Left kidney (tissue), 8 donors: ENCODE measurements at places on chromosomes 4 and X.

DNA sequence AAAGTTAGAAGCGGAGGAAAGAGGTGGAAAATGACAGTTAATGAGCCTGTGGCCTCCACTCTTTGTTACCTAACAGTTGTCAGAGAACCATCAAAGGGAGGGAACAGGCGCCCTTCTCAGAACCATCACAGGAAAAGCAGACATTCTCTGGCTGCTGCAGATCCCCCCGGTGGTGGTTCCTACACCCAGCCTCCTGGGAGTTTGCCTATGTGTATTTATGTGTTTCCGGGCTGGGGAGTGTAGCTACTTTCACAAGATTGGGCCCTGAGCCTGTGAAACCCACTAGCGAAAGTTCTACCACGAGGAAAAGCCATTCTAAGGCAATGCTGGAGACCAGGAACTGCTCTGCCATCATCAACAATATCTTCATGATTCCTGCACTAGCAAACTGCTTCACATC, 52.7 kb upstream of the BCOR start:
- no peak for DNase-seq

DNA sequence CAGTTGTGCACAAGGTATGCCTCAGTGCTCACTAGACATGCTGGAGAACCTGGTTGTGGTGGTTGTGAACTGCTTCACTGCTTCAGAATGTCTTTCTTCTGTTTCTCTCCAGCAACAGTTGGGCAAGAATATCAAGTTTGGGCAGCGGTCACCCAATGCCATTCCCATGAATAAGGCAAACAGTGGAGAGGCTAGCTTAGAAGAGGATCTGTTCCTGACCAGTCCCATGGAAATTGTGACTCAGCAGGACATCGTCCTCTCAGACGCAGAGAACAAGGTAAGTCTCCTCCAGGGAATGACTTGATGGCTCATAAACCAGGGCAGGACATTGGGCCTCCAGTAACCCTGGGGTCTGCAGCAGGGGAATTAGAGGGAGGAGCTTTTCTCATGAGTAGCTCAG, 79.9 kb downstream of the AASDH start:
- DNase-seq = no peak

- no peak for DNase-seq
Measured at GRCh38 chrX:132216806-132217202, 2.4 kb downstream of the RAP2C start.

- DNase-seq = peak; percentile 20
Measured at GRCh38 chr4:114780205-114780604, 181.6 kb downstream of the UGT8 start.

DNA sequence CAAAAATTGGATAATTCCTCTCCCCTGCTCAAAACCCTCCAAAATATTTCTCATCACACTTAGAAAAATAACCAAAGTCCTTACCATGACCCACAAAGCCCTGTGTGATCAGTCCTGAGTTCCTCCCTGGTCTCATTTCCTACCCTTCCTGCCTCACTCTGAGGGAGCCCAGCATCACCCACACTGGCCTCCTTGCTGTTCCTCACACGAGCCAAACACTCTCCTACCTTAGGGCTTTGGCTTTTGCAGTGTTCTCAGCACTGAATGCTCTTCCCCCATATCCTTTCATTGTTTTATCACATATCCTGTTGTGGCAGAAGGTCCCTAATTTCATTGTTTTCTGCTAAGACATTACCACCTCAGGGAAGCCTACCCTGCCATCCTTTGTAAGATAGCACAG, 12.2 kb downstream of the MGAT4D start:
- DNase-seq = no peak

- DNase-seq = no peak
Measured at GRCh38 chrX:138492371-138492770, 219.1 kb downstream of the FGF13 start.

DNA sequence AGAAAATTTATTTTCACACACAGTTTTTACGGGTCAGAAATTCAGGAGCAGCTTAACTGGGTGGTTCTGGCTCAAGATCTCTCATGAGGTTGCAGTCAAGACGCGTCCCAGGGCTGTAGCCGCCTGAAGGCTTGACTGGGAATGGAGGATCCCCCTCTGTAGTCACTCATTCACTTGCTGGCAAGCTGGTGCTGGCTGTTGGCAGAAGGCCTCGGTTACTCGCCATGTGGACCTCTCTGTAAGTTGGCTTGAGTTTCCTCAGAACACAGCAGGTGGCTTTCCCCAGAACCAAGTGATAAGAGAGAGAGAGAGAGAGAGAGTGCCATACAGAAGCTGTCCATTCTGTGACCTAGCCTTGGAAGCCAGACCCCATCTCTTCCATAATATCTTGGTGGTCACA, 132.8 kb downstream of the DCLK2 start:
- no peak for DNase-seq

- no peak for DNase-seq
Measured at GRCh38 chr4:17958181-17958580, 63.4 kb downstream of the LCORL start.

GRCh38 chr4:77501240-77501639, 104.4 kb upstream of the CXCL13 start:
- DNase-seq = no peak

- DNase-seq = no peak
Measured at GRCh38 chr4:154422152-154422551, 69.4 kb downstream of the DCHS2 start.

DNA sequence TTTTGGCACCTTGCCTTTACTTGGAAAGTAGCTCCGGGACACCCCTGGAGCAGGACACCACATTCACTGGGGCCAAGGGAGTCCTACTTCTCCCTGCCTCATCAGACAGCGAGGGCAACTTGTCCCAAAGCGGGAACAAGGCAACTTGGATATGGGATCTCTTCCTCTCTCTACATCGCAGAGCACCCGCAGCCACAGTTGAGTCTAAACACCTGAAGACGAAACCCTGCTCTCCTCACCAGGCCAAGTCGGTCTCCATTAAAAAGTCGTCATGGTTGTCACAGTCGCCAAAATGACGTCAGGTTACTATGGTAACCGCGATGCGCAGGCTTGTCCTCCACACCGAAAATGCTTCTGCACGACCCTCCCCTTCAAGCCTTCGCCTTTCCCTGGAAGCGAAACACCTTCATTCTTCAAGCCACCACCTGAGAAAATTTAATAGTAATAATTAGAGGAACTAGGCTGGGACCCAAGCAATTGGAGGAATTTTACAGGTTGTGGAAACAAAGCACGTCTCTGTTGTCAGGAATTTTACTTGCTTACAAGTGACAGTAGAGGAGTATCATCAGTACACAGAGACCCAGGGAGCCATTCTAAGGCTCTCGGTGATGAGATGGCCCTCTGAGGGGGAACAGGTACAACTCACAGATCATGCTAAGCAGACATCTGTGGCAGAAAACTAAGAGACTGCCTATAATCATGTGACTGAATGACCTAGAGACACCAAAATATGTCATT, 30.5 kb upstream of the TCEAL4 start:
- peak; percentile 82 for DNase-seq

DNA sequence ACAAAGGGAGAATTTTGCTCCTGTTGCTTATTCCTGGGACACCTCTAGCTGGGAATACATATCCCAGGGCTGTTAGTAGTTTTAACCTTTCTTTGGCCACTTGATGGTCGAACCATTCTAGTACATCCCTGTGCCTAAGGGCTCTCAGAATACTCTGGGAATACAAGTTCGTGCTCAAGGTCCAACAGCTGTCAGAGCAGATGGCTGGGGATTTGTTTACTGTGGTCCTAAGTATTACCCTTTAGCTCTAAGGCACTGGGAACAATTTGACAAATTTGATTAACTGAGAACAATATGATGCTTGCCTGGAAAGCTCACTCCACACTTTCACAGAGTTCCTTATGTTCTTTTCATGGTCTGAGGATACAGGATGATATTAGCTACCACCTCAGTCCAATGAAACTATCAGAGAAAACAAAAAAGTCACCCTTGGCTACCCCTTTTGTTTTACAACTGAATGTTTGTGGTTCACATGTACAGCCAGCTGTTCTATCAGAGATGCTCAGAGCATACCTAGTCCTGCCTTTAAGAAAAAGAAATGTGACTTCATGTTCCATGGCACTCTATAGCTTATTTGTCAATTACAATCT, 47.4 kb upstream of the PHOX2B start:
- no peak for DNase-seq

DNA sequence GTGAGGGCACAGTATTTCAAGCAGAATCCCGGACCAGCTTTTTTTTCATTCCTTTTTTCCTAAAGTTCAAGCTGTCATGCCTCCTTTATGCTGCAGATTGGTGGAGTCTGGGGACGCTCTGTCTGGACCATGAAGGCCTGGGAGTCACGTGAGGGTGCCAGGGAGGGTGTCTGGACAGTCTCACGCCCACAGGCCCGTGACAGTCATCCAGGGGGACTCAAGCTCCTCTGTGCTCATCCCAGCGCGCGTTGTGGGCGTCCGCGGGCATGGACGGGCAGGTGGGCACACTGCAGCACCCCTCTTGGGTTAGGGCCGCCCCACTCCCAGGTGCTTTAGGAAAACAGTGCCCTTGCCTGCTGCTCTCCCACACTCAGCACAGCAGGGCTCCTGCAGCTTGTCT, 4.8 kb downstream of the CPZ start:
- DNase-seq = no peak

DNA sequence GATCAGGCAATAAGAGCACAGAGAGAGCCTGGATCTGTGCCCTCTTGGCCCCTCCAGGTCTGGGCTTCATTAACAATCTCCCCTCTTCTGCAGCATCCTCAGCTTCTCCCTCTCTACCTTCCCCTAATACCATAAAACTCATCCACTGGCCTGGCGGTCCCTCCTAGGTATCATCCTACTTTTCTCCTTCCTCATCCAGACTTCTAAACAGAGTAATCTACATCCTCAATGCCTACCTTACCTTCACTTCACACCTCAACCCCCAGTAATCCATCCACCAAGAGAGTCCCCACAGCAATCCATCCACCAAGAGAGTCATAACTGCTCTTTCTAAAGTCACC, 17.0 kb downstream of the FGFBP1 start:
- DNase-seq = no peak

- DNase-seq = no peak
Measured at GRCh38 chrX:28391528-28391927, 195.7 kb upstream of the IL1RAPL1 start.

GRCh38 chr4:54525602-54526001, 132.2 kb upstream of the KIT start:
- no peak for DNase-seq

DNA sequence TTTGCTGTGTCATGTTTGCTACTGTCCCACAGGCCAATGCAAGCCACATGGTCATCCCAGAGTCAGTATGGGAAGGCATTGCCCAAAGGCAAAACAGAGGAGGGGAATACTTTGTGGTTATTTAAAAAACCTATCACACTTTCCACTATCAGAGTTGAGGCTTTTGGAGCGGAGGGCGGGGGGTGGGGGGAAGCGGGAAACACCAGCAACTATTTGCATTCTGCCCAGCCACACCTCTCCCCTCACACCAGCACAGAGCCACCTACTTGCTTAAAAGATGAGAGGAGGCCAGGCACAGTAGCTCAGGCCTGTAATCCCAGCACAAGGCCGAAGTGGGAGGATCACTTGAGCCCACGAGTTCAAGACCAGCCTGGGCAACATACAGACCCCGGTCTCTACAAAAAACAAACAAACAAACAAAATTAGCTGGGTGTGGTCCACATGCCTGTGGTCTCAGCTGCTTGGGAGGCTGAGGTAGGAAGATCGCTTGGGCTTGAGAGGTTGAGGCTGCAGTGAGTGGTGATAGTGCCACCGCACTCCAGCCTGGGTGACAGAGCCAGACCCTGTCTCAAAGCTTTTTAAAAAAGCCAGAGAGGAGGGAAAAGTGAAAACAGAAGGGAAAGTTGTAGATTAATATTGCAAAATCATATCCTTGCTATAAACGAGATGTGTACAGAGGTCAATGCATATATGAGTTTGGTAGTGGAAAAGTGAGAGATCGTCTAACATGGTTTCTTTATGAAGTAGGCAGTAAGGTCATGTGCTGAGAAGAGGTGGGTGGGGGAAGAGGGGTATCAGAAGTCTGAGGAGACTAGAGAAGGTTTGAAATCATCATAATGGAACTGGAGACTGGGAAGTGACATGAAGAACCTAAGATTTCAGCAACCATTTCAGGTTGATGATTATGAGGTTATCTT, 1.9 kb upstream of the CHST7 start:
- DNase-seq = no peak

- DNase-seq = no peak
Measured at GRCh38 chrX:115602729-115603389, 41.9 kb downstream of the PLS3 start.

GRCh38 chrX:12898073-12898472, 8.3 kb upstream of the TLR8 start:
- DNase-seq = no peak

DNA sequence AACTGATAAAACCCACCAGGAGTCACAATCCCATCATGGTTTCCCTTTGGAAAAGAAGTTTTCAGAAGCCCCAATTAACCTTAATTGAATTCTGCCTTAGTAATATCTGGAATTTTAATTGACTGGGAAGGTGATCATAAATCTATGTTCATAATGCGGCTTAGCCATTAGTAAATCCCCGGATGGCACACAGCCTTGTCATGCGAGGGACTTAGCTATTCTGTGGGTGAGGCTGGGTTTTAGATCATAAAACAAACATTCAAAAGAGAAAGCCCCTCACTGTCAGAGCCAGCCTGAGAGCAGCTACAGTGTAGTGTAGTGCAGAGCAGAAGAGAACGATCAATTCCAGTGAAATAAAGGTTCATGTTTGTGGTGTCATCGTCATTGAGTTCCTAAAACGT, 124.0 kb upstream of the NOCT start:
- no peak for DNase-seq

GRCh38 chr4:32112891-32113290, 1392.7 kb downstream of the PCDH7 start:
- no peak for DNase-seq

DNA sequence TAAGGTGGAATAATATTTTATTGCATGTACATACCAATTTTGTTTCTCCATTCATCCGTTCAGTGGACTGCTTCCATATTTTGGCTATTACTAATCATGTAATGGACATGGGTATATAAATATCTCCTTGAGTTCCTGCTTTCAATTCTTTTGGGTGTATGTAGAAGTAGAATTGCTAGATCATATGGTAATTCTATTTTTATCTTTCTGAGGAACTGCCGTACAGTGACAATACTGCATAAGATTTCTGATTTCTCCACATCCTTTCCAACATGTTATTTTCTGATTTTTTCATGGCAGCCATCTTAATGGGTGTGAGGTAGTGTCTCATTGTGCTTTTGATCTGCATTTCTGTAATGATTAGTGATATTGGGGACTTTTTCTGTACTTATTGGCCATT, 19.2 kb downstream of the ALPK1 start:
- DNase-seq = no peak

GRCh38 chrX:132206259-132206658, 13.0 kb downstream of the RAP2C start:
- DNase-seq = no peak

GRCh38 chrX:15310117-15310516, 5.3 kb downstream of the ASB11 start:
- peak; percentile 40 for DNase-seq

- no peak for DNase-seq
Measured at GRCh38 chrX:81378560-81378959, 176.7 kb downstream of the SH3BGRL start.

DNA sequence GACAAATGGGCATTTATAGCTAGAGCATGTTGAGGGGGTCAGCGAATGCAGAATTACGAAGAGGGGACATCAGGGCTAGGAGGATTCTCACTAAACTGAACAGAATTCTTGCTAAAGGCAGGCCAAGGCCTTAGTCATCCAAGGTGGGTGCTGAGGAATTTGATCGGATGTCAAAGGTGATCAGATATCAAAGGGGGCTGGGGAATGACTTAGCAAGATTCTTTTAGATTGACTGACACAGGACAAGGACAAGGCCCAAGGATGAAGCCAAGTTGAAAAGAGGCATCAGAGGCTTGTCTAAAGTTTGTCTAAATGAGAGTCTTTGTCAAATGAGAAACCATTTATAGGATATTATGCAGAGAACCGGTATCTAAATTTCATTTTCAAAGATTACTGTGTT, 9.7 kb downstream of the TMEM184C start:
- no peak for DNase-seq
